ENCODE measurements at places on chromosomes 11 and 22. TPM values are rescaled to one million over a fixed set of nuclear protein-coding genes. Genes with fewer than 3 reads are reported as not detected.

The SCT gene
- total RNA-seq, result not detected

The OR8D1 gene
- not detected for total RNA-seq

The TH gene
- 23.6 TPM for total RNA-seq

GRCh38 chr11:57781529-57781943 is 19.9 kb downstream of the CTNND1 start:
- DNase-seq, result peak; percentile 31

The KRTAP5-3 gene
- not detected for total RNA-seq

GRCh38 chr11:102813484-102813883 is 15.5 kb upstream of the MMP1 start:
- no peak for DNase-seq

DNA sequence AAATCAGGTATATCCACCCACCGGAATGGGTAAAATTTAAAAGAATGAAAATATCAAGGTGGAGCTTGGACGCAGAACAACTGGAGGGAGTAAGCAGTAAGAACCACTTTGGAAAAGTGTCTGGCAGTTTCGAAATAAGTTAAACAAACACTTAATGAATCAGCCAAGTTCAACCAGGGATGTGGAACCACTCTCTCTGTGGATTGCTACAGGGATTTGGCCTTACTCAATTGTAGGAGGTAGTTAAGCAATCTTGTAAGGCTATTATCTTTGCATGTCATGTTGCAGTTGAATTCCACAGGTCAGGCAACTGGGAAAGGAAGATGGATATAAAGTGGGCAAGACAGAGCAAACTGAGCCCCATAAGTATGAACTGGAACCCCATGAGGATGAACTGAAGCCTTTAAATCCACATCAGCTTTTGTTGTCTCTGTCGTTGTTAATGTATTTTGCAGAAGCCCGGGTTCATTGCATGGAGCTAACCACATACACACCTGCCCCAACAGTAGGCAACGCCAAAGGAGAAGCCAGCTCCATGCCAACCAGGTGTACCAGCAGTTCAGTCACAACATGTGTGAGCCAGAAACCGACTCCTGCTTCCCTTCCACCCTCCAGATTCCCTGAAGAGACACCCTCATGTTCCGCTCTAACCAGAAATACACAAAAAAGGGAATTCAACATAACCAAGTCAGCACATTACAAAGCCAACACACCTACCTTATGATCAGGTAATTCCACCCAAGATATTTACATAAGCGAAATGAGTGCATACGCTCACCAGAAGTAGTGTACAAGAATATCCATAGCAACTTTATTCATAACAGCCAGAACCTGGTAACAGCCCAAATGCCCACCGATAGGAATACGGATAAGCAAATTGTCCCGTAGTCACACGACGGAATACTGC is 8.0 kb upstream of the SLC43A3 start:
- no peak for DNase-seq

- DNase-seq, result no peak
These were observed 43.6 kb downstream of the BRD1 start for GRCh38 chr22:49783926-49784629.

GRCh38 chr11:132284048-132284447 is 913.6 kb downstream of the NTM start:
- no peak for DNase-seq

GRCh38 chr11:8019314-8020243 is 32.4 kb downstream of the EIF3F start:
- DNase-seq, result peak; percentile 47

The UPK3A gene
- total RNA-seq, result not detected

- DNase-seq, result no peak
These were observed 15.3 kb downstream of the IL18BP start for GRCh38 chr11:72013765-72014711.

DNA sequence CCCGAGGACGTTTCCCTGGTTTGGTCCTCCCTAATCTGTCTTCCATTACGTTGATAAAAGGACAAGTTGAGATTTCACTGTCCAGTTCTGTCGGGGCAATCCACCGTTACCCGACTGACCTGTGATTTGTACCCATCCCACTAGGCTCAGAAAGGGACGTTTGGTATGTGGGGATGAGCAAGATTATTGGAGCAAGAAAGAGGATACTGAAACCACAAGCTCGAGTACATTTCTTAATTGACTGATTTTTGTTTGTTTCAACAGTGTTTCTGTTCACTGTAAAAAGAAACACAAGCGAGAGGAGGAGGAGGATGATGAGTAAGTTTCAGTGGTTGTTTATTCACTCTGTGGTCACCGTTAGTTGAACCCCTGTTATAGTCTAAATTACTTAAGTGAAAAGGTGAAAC is 969 bp downstream of the CCDC117 start:
- no peak for DNase-seq

- no peak for DNase-seq
These were observed 32.2 kb downstream of the C11orf91 start for GRCh38 chr11:33668468-33668825.

GRCh38 chr11:34960277-34960676 is 43.9 kb downstream of the PDHX start:
- DNase-seq, result peak; percentile 69

DNA sequence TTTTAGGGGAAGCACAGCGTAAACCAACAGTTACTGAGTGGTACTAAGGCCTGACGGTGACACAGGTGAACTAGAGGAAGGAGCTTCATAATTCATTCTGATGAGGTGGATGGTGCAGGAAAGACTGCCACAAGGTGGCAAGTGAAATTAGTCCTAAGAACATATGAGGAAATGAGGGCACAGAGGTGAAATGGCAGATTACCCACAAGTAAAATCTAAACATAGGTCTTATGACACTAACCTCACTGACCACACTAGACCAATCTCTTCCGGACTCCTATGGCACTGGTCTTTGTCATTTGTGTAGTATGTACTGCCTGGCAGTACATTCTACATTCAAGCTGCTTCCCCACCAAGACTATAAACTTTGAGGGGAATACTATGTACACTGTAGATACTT is 20.2 kb downstream of the GAB2 start:
- no peak for DNase-seq

DNA sequence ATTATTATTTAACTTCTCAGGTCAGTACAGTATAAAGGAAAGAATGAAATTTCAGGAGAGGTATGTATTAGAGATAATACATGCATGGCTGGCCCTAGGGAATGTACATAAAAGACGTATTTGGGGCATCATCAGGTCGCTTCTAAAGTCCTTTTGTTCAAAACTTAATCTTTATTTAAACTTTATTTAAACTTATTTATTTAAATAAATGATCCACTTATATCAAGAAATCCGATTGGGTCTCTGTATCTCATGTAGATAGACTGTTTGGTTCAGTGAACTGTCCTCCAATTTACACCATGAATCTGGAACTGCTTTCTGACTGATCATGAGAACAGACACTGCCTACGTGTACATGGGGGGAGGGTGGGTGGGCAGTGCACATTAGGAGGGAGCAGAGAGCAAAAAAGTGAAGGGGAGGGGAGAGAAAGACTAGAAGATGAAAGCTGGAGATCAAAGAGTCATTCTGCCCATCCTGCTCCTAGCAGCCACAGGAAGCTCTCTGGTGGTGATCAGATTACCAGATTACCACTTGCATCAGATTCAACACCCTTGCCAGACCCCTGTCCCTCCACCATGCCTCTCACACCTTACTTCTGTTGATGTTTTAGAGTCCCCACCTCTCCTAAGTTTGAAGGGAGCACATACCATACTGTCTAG is 92.1 kb upstream of the MTMR2 start:
- DNase-seq, result no peak

DNA sequence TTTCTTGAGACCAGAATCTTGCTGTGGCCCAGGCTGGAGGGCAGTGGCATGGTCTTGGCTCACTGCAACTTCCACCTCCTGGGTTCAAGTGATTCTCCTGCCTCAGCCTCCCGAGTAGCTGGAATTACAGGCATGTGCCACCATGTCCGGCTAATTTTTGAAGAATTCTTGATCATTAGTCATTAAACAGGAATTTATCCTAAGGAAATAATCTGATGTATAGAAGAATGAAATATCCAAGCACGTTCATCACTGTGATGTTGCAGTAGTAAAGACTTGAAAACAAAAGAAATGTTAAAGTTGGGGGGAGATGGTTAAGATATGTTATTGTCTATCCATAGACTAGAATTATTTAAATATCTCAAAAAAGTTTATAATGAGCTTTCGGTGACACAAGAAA is 23.6 kb downstream of the CBL start:
- no peak for DNase-seq
